T-helper 2 cell treated with Interferon-gamma antibody and Interleukin-4, amounts not matched to agents 100 ng/mL and 5 ng/mL, for 36 hours (primary cell): ENCODE measurements at places on chromosomes 5 and 9. TPM values are rescaled to one million over a fixed set of nuclear protein-coding genes. Genes with fewer than 3 reads are reported as not detected.

FAM153A gene
- total RNA-seq, result 14.2 and 16.0 TPM in 2 replicates

RIC1 gene
- 20.4 and 21.1 TPM in 2 replicates for total RNA-seq

ZFAND5 gene
- total RNA-seq, result 75.2 and 84.4 TPM in 2 replicates

PPWD1 gene
- 59.8 and 66.8 TPM in 2 replicates for total RNA-seq

ORM2 gene
- total RNA-seq, result not detected in 2 replicates

F2R gene
- 4.3 TPM in 2 replicates for total RNA-seq

COL15A1 gene
- total RNA-seq, result 0.20 and 0.23 TPM in 2 replicates

FRMPD1 gene
- not detected in 2 replicates for total RNA-seq

LVRN gene
- total RNA-seq, result 0.05 TPM in 1 of 2 replicates, not detected in the other

OMD gene
- total RNA-seq, result not detected in 2 replicates

FAM221B gene
- total RNA-seq, result not detected in 2 replicates

GMCL2 gene
- total RNA-seq, result not detected in 2 replicates

SPATA31E1 gene
- total RNA-seq, result not detected in 2 replicates

PPIP5K2 gene
- 69.9 and 70.8 TPM in 2 replicates for total RNA-seq

IL13 gene
- 32.6 and 39.1 TPM in 2 replicates for total RNA-seq

MEGF9 gene
- 8.7 TPM in 2 replicates for total RNA-seq

WDR31 gene
- total RNA-seq, result 0.93 and 1.5 TPM in 2 replicates

CD14 gene
- total RNA-seq, result 0.27 and 0.32 TPM in 2 replicates

PCDHGA3 gene
- 0.23 and 0.34 TPM in 2 replicates for total RNA-seq

ACTBL2 gene
- total RNA-seq, result not detected in 2 replicates

CD180 gene
- total RNA-seq, result 0.27 and 0.55 TPM in 2 replicates

C6 gene
- not detected in 2 replicates for total RNA-seq

LCN9 gene
- total RNA-seq, result not detected in 2 replicates

GTF2H2 gene
- 22.3 and 22.5 TPM in 2 replicates for total RNA-seq

SERF1A gene
- total RNA-seq, result 3.0 and 5.0 TPM in 2 replicates

PCDHGA4 gene
- 0.43 and 0.45 TPM in 2 replicates for total RNA-seq

PRRX2 gene
- total RNA-seq, result 0.64 and 0.73 TPM in 2 replicates

DTWD2 gene
- total RNA-seq, result 2.8 and 3.0 TPM in 2 replicates
